ENCODE measurements at places on chromosomes 4 and X.
A peak's percentile ranks its signal among the peaks of the same experiment; 100 is the strongest.

DNA sequence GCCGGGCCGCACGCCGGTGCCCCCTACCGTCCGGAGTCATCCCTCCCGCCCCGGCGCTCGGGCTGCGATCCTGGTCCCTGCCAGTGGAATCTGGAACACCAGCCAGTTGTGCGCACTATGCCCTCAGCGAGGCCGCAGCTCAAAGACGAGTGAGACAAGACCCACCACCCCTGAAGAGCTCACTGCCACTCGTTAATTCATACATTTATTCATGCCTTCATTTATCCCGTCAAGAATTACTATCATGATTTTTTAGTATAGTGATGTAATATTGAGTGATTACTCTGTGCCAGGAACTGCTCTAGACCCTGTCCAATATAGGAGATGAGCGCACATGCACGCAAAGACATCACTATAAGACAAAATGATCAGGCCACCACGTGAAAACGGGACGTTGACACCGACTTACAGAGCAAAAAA is 247 bp upstream of the PPA2 start:
- DNase-seq, result peak; percentile 85

DNA sequence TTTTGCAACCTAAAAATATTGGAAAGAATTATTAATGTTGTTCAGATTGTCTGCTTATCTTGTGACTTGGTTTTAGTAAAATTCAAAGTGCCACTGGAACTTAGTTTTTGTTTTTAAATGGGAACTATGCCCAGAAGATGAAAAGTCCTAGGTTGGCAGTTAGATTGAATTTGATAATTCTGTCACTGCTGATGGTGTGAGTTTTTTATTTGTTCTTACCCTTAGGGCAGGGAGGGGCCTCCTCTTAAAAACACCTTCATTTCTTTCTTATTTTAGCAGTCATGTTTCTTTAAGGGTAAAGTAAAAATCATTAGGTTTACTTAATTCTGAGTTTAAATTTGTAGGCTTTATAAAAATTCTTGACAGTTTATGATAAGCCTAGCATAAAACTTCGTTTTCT is 80.6 kb downstream of the AFF1 start:
- DNase-seq, result no peak

DNA sequence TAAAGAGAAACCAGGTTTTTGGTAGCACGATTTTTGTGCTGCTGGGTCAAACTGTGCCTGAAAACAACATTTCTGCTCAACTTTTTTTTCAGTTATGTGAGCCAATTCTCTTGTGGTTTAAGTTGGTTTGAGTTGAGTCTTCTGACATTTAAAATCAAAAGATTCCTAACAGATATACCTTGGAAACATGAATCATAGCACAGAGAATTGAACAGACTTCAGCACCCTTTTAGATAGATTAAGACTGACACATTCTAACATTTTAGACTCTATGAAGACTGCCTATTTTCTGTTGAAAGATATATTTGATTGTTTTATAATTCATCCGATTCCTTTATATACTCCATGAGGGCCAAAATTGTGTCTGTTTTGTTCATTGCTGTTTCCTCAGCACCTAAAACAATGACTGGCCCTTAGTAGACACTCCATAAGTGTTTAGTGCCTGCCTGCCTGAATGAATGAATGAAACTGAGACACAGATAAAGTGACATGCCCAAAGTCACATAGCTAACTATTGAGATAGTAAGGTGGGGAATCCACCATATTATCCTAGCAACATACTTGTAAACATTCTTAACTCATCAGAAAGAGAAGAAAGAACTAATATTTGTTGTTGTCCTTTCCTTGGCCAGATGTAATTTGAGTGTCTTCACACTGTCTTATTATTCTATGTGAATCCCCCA is 624.0 kb downstream of the MID1IP1 start:
- DNase-seq, result no peak

GRCh38 chr4:76591992-76592391 is 157.0 kb downstream of the SHROOM3 start:
- DNase-seq, result no peak

DNA sequence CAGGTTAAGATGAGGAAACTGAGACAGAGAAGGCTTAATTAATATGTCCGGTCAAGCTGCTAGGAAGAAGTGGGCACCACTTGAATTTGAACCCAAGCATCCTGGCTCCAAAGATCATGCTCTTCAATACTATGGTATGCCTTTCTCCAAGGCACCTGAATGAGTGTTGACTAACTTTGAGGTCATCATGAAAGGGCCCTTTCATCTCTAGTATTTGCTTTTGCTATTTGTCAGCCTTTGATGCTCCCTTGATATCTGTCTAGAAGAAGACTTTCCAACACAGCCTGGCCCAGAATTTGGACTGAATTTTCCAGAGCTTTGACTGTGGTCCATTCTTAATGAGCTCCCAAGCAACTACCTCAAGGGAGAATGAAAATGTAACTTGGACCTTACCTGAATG is 179.1 kb upstream of the DKK2 start:
- DNase-seq, result no peak

- no peak for DNase-seq
Measured at GRCh38 chr4:163988865-163989264, 494.4 kb downstream of the TMA16 start.

DNA sequence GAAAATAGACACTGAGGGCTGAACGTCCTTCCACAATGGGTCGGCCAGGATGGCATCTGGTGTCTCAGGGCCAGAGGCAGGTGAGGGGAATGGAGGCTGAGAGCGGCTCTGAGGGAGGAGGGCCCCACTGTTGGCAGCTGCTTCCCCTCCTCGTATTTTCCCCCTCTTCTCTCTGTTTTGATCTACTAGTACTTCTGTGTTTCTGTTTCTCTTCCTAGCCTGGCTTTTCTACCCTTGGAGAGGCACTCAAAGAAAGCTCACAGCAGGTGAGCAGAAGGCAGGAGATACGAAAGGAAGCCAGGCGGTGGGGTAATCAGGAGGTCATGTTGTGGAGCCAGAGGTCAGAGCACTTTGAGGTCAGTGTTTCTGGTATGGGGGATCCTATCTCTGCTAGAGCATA is 151.8 kb upstream of the GATB start:
- DNase-seq, result no peak

All from globus pallidus (tissue), 1 donor.